ENCODE measurements at places on chromosomes 7 and 10.
A peak's percentile ranks its signal among the peaks of the same experiment; 100 is the strongest.

- DNase-seq: no peak
Measured at GRCh38 chr10:11805792-11806191, 17.4 kb upstream of the PROSER2 start.

DNA sequence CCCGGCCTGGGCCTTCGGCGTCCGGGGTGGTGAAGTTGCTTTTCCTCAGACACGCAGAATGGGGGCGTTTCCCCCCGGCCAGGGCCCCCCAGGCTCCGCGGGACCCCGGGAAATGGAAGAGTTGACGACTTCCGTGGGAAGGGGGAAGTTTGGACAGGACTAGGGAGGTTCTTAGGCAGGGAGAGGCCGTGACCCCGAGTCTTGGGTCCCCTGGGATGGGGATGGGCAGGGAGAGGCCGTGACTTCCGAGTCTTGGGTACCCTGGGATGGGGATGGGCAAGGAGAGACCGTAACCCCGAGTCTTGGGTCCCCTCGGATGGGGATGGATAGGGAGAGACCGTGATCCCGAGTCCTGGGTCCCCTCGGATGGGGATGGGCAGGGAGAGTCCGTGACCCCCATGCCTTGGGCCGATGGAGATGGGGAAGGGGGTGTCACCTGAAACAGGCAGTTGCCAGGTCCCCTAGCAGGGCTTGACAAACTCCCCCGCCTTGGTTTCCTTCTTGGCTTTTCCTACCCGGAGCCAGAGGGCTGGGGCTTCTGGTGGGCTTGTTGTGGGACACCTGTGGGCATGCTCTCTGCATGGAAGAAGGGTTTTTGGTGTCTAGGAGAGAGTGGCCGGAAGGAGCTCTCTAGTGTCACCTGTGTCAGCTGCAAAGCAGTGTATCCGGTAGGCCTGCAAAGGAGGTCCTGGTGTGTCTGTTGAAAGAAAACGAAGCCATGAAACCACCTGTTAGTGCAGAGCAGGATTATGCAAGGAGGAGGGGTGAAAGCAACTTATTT lies 1.1 kb downstream of the TRRAP start:
- peak; percentile 73 for DNase-seq

DNA sequence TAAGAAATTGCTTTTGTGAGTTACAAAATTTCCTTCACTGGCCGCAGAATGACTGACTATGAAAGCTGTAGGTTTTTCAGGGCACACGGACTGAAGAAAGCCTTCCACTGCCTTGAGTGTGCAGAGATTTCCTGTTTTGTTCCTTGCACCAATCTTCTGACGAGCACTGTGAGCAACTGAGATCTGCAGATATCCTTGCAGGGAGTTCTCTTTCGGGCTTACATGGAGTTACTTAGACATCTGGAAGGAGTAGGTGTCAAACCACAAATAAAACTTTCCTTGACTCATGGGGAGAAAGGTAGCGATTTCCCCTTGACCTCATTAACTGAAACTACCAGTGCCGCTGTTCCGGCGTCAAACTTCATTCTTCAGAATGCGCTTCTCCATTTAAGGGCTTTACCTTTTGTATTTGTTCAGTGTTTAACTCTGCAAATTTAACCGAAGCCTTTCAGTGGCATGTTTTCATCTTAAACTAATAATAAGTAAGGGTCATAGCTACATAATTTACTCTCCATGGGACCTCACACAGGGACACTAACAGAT lies 1175.3 kb downstream of the GATA3 start:
- no peak for DNase-seq

- peak; percentile 55 for DNase-seq
Measured at GRCh38 chr10:89414879-89415821, 782 bp downstream of the IFIT5 start.

DNA sequence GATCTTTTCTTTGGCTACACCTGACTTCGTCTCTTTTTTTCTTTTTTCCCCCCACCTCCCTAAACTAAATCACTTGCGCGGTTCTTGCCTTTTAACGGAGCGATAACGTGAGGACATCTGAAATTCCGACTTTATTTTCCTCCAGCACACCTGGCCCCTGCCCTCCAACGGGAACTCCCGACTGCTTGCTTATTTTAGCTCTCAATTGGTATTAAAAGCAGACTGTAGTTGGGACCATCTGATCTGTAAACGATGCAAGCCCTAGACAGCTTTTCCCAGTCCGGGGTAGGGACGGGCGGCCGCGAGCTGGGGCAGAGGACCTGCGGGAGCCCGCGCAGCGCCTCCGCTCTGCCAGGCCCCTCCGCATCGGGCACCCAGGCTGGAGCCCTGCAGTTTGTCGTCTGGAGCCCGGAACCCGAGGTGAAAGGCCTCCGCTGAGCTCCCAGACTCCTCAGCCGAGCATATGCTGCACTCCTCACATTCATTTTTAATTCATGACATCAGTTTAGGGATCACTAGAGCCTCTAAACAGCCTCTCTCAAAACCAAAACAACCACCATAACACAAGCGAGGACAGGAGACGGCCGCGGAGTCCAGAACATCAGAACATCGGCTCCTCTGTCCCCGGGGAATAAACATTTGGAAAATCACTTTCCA lies 10.0 kb upstream of the EMX2 start:
- no peak for DNase-seq

Measured in CD4-positive, alpha-beta T cell treated with Interleukin-6 for 4 hours (primary cell).